ENCODE measurements at places on chromosomes 3 and 15.

GRCh38 chr15:45126535-45127158 lies 3.0 kb downstream of the DUOXA1 start:
- DNase-seq, result no peak

GRCh38 chr3:56915966-56916586 lies 114.3 kb upstream of the ARHGEF3 start:
- DNase-seq, result peak; percentile 73

GRCh38 chr3:143160437-143160836 lies 40.9 kb downstream of the CHST2 start:
- peak; percentile 49 for DNase-seq

DNA sequence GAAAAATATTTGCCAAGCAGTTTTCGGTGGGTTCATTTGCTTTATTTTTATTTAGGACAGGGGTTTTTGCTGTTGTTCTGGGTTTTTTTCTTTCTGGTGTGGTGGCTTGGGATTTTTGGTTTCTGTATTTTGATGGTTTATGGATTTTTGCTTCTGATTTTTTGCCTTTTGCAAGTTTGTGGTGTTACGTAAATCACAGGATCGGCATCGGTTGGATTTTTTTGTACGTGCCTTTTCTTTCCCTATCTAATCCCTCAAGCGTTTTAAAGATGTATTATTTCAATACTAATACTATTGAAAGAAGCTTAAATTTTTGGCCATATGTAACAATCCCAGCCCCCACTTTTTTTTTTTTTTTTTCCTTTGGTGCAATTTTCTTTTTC lies 782 bp upstream of the BCL6 start:
- no peak for DNase-seq

- DNase-seq, result peak; percentile 67
Observed at GRCh38 chr15:85785887-85786780, 8.6 kb downstream of the KLHL25 start.

GRCh38 chr3:42991341-42992315 lies 12.5 kb downstream of the GASK1A start:
- DNase-seq, result no peak
